ENCODE measurements at places on chromosomes 6 and 20. TPM values are rescaled to one million over a fixed set of nuclear protein-coding genes. Genes with fewer than 3 reads are reported as not detected.
A peak's percentile ranks its signal among the peaks of the same experiment; 100 is the strongest.

Gene COL9A3
- 8.9 TPM for polyA plus RNA-seq

- DNase-seq: no peak
These were observed 403.0 kb downstream of the CD83 start for GRCh38 chr6:14520536-14520935.

DNA sequence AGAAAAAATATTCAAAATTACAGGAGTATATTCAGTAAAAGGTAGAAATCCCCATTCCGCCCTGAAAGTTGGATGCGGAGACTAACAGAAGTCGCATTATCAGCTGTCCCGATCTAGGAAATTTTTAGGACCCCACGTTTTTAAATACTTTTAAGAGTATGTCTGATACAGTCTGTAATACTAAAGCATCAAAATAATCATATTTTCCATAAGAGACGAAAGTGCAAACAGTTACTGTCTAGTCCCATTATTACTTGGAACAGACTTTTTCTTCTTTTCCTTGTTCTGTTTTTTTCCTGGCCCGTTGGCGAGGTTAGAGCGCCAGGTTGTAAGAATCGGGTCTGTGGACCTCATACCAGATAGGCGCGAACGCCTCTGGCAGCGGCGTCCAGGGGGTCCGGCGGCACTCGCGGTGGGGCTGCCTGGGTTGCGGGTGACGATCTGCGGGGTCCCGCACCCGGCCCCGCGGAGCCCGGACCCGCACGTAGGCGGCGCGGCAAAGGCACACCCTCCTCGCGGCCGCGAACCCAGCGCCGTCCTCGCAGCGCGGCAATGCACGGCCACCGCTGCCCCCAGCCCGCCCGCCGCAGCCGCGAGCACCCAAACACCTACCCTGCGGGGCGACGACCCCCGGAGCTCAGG, 460 bp downstream of the PLAGL1 start:
- no peak for DNase-seq

Gene TFAP2B
- 0.05 TPM for polyA plus RNA-seq

GRCh38 chr6:149026530-149026942, 279.7 kb downstream of the UST start:
- DNase-seq: no peak

DNA sequence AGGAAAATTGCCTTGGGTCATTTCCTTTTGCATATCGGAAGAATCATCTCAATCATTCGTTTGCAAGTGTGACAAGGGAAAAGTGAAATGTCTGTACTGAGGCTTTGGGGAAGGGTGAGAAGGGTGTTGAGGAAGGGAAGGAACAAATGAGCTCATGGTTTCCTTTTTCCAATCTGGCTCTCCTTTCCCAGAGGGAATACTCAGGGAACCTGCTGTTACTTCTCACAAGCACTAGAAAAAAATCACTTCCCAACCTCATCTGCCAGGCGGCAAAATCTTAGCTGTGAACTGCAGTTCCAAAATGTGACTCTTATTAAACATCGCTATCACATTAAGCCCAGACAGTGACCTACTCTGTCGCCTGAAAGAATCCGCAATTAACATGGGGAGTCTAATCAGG, 258.1 kb downstream of the ZNF217 start:
- no peak for DNase-seq

Gene ISM1
- polyA plus RNA-seq: 1.6 TPM

Gene ERVFRD-1
- 0.26 TPM for polyA plus RNA-seq

GRCh38 chr6:16602035-16602434, 159.2 kb downstream of the ATXN1 start:
- no peak for DNase-seq

DNA sequence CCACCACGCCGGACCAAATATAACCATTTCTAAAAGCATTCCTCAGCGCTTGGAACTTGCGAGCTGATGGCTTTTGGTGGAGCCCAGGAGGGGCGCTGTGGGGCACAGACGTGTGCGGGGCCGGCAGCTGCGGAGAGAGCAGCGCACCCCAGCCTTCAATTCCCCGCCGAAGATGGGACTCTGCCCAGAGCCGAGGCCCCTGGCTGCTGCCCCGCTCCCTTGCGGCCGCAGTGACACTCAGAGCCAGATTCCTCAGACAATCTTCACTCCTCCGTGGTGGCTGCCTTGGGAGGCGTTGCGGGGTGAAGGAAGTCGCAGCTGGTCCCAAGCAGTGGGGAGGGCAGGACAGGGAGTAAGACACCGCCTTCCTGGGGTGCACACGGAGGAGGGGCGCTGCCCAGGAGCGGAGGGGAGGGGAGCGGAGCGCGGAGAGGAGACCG, 87.7 kb downstream of the TMEM242 start:
- peak; percentile 43 for DNase-seq

DNA sequence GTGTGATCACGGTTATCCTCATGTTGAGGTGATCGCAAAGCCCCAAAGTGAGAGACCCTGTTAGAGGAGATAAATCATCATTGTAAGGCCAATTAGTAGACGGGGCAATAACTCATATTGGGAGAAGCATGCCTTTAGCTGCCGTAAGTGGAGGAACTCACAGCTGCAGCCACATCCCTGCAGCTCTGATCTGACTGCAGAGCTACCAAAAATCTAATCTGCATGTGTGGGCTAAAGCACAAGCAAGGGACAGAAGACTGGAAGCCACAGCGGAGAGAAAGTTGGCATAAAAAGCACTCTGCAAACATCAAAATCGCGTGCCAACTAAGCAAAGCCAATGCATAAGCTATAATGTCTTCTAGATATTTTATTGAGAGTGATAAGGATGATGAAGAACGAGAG, 79.8 kb downstream of the TBC1D7 start:
- DNase-seq: no peak

Gene CALHM5
- polyA plus RNA-seq: 3.2 TPM

DNA sequence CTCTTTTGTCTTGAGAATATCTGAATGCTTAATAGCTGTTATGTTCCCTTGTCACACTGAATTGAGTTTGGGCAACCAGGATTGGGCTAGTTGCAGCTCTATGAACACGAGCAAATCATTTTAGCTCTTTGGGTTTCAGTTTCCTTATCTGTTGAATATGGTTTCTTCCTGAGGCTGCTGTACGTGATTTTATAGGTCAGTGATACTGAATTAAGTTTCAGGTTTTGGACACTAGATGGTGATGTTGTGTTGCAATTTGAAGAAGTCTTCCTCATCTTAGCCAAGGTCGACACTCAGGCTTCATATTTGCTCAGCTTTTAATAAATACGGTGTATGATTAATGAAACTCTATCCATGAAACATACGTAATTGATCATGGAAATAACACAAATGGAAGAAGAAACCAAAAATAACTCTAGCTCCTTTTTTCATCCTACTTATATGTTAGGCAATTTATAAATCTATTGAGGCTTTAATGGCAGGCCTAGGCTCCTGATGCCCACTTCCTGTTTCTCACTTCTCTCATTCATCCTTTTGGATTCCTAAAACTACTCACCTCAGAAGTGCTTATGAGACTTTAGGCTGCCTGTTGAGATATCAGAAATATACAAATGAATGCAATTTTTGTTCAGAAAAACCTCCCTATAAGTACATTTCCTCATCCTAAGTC, 354.1 kb upstream of the MAP3K7 start:
- DNase-seq: peak; percentile 40

- DNase-seq: no peak
These were observed 30.0 kb downstream of the SLX4IP start for GRCh38 chr20:10465135-10465534.

- DNase-seq: no peak
These were observed 2.0 kb downstream of the MAN1A1 start for GRCh38 chr6:119347466-119348095.

DNA sequence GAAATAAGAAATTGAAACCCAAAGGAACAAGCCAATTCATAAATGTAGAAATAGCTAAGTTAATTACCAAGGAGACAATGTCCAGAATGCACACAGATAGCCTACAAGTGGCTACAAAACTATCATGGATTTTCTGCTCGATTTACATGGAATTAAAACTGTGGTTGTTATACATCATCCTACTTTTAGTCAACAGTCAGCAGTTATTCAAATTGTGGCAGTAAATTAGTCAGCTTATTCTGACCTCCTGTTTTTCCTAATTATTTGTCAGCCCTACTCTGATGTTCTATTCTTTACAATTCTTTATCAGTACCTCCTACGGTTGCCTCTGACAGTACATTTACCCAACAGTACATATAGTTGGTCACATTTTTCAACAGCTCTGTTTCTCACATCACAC, 29.6 kb downstream of the RBL1 start:
- no peak for DNase-seq

- peak; percentile 88 for DNase-seq
These were observed 219.4 kb upstream of the SSTR4 start for GRCh38 chr20:22815603-22816315.

DNA sequence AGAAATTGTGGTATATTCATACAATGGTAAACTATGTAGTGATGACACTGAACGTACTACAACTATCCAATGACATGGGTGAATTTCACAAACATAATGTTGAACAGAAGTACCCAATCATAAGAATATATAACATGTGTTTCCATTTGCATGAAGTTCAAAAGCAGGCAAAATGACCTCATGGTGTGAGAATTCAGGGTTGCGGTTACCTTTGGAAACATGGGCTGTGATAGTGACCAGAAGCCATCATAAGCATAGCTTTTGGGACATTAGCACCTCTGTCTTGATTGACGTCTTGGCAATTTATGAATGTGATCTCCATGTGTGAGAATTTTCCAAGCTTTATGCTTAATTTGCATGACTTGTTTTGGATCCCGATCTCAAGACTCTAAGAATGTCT, 500.1 kb upstream of the JAG1 start:
- DNase-seq: no peak

- no peak for DNase-seq
These were observed 120.4 kb downstream of the SYNDIG1 start for GRCh38 chr20:24589815-24590177.

DNA sequence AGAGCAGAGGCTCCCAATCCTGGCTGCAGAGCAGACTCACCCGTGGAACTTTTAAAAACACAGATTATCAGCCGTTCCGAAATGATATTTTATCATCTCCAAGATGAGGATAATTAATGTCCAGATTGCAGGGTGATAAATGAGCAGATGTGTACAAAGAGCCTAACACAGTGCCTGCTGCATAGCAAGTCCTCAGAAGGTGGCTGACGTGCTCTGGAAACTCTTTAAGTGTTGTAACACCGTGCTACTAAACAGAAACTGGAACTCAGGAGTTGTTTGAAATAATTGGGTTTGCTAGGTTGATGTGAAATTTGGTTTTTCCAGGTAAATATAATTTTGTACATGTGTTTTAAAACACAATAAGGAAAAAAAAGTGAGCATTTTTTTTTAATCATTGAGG, 118.0 kb downstream of the ARMC2 start:
- DNase-seq: no peak

Gene ADGRB3
- polyA plus RNA-seq: 0.59 TPM

- no peak for DNase-seq
These were observed 370.9 kb downstream of the COL12A1 start for GRCh38 chr6:74834967-74835366.

GRCh38 chr6:113202852-113203714, 654.1 kb upstream of the MARCKS start:
- DNase-seq: no peak

DNA sequence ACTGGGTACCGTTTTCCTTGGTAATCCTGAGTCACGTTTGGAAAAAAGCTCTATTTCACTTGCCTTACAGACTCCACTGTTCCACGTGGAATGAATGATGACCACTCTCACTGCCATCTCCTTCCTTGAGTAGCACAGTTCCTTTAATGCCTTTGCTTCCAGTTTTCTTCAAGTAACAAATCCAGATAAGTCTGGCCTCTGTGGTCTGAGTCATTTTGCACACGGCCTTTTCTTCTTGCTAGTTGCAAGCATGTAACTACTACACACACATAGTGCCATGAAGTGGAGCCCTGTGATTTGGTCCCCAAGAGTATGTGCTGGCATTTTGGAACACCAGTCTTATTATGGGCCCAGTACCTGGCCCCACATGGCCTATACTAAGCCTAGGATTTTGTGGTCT, 182.8 kb downstream of the SASH1 start:
- no peak for DNase-seq

Gene CFAP206
- 0.14 TPM for polyA plus RNA-seq
